ENCODE measurements at places on chromosomes 3 and 15.

- no peak for DNase-seq
Measured at GRCh38 chr15:88337993-88338392, 81.5 kb upstream of the NTRK3 start.

GRCh38 chr3:45225465-45226205 lies 452 bp downstream of the TMEM158 start:
- DNase-seq = no peak

- DNase-seq = no peak
Measured at GRCh38 chr3:154819491-154819890, 260.6 kb upstream of the MME start.

DNA sequence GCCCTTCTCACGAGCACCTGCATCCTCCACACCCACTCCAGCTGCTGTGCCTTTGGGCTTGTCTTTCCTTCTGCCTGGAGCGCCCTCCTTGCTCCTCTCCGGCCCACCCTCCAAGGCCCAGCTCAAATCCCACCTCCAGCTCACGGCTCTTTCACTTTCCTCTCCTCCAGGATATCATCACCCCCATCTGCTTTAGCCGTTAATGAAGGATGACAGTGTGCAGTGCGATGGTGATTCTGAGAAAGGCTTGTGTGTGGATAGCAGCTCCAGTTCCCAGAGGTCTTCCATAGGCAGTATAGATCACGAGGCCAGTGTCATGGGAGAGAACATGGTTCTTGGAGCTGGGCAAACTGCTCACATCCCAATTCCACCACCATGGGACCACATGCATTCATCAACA lies 237.4 kb downstream of the TLE3 start:
- no peak for DNase-seq

DNA sequence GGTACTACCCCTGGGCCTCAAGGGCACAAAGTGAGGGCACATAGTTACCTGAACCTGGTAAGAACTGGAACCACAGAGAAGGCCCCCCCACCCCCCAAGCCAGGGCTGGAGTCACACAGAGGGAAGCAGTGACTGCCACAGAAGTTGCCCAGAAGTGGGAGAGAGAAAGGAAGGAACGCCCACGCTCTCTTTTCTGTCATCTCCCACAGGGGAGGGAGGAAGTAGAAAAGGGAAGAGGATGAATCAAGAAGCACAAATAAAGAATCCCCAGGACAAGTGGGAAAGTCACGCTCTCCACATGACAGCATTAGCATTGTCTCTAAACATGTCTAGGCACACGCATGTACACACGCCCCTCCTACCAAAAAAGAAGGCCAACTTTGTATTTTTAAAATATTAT lies 114.7 kb upstream of the FRMD4B start:
- no peak for DNase-seq

DNA sequence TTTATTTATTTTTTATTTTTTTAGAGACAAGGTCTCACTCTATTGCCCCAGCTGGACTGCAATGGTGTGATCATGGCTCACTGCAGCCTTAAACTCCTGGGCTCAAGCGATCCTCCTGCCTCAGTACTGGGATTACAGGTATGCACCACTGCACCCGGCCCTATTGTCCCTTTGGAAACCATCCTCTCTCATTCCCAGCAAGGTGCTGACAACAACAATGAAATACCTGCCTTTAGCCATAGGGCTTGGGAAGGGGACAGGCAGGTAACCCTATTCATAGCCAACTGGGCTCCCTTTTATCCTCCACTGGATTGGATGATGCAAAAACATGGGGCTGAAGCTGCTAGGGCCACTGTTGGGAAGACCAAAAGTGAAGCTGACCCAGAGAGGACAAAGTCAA lies 43.1 kb downstream of the SCAP start:
- DNase-seq = no peak

- DNase-seq = no peak
Measured at GRCh38 chr3:31116651-31117050, 222.2 kb upstream of the GADL1 start.

GRCh38 chr3:98754483-98754882 lies 8.7 kb upstream of the ST3GAL6 start:
- DNase-seq = no peak

DNA sequence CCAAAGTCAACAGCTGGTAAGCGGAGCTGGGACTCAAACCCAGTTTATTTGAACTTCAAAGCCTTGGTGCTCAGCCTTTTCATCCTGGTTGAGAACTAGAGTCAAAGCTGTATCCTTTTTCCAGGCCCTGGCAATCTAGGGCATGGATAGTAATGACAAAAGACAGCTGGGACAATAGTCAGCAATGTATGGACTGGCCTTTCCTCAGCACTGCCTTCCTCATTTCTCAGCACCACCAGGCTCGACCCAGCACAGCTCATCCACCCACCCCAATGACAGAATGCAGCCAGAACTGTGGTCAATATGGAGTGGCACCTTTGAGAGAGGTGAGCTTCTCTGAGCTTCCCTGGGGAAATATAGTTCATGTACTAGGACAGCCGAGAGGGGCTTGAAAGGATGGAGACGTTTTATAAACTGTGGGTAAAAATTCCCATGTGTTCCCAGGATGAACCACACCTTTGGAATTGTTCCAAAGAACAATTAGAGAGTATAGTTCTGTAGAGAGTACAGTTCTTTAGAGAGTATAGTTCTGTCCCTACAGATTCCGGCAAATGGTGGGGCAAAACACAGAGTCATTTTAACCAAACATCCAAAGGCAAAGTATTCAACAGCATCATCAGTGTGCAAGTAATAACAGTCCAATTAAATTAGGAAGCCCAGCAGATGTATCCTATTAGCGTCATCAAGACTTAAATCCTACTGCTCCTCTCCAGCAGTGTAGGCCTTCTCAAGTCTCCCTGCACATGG lies 30.2 kb upstream of the IREB2 start:
- no peak for DNase-seq

DNA sequence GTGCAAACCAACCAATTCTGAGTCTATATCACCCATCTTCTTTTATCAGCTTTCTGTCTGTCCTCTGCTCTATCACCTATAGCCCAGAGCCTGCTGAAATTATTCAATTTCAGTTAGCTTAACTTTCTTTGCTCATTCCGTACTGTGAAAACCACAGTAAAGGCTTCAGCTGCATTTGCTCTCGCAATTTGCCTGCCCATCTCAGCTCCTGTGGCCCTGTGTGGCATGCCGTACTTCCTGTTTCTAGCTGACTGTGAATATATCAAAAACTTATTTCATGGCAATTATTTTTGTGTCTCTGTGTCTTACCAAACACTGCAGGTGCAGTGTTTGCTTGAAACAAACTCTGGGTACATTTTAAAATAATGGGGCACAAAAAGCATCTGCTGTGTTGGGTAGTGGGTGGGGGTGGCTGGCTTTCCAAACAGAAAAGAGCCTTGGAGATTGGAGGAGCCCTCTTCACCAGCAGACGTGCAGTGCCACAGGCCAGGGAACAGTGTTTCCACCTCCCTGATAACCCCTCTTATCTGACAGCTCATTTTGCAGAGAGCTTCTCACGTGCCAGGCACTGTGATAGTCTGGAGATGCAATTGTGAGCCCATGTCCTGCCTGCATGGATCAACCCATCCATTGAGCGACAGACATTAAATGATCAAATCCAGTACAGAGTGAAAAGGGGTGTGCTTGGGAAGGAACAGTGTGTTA lies 45.2 kb downstream of the GASK1A start:
- DNase-seq = no peak

- DNase-seq = no peak
Measured at GRCh38 chr3:194326968-194327217, 24.2 kb downstream of the CPN2 start.

- DNase-seq = no peak
Measured at GRCh38 chr3:165243597-165243996, 47.4 kb upstream of the SLITRK3 start.

DNA sequence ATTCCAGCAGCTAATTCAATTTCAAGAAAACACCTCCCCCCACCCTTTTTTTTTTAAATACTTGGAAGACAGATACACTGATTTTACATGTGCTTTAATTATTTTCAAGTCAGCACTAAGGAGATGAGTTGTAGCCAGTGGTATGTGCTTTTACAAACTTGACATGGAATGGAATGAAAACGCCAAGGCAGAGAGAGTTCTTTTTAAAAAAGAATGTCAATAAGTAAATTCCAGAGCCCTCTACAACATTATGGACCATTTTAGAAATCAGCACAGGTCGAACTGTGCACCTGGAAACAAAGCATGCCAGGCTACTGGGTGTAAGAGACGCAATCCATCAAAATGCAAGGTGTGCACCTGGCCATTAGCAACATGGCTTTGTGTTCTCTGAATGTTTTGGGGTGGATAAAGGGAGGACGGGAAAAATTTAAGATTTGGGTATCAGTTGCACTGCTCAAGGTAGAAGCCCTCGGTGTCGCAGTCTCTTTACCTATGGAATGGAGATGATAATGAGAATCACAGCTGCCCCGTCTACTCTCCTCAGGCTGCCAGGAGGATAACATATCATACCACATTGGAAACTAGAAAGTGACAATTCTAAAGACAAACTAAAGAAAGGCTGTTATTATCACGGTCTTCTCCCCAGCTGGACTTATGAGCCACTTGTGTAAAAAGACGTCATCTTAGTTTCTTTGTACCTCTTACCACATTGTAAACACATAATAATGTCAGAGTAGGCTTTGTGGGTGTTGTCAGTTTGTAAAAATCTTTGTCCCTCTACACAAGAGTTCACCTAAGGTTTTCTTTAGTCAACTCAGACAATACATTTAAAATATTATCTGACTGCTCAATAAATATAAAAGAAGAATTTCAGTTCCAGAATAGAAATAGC lies 107.4 kb upstream of the PRICKLE2 start:
- no peak for DNase-seq

- no peak for DNase-seq
Measured at GRCh38 chr3:157122116-157122515, 37.8 kb downstream of the CCNL1 start.

GRCh38 chr3:73432023-73432705 lies 192.6 kb downstream of the PDZRN3 start:
- DNase-seq = no peak

GRCh38 chr3:123881771-123882170 lies 2.4 kb downstream of the MYLK start:
- DNase-seq = no peak

- DNase-seq = no peak
Measured at GRCh38 chr3:81544385-81544784, 217.1 kb downstream of the GBE1 start.

DNA sequence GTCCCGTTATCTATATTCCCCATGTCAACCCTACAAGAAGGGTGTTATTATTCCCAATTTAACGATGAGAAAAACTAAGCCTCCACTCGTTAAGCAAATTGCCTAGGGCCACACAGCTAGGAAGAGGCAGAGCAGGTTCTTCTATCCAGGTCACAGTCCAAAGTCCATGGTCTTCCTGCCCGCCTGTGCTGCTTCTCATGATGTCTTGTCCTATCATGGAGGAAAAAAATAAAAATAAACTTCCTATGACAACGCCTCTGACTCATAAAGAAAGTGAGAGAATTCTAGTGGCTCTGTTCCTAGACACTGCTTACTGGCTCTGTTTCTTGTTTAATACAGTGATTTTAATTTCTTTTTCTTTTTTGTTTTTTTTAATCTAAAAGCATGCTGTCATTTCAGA lies 9.7 kb downstream of the COL8A1 start:
- DNase-seq = no peak

DNA sequence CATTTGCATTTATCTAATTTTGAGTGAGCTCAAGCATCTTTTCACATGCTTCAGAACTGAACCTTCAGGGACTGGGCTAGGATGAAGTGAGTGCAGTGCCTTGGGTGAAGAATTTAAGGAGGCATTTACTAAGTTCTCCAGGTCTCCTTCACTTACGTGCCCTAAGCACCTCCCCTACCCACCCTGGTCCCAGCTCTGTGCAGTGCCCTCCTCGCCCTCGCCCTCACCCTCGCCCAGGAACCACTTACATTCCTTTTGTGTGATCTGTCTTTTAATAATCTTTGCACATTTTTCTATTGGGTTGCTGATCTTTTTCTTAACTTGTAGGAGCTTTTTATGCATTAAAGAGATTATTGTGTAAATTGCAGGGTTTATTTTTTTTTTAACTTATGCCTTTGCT lies 322.6 kb downstream of the THSD4 start:
- no peak for DNase-seq

- no peak for DNase-seq
Measured at GRCh38 chr15:85616549-85617110, 178.1 kb downstream of the KLHL25 start.

DNA sequence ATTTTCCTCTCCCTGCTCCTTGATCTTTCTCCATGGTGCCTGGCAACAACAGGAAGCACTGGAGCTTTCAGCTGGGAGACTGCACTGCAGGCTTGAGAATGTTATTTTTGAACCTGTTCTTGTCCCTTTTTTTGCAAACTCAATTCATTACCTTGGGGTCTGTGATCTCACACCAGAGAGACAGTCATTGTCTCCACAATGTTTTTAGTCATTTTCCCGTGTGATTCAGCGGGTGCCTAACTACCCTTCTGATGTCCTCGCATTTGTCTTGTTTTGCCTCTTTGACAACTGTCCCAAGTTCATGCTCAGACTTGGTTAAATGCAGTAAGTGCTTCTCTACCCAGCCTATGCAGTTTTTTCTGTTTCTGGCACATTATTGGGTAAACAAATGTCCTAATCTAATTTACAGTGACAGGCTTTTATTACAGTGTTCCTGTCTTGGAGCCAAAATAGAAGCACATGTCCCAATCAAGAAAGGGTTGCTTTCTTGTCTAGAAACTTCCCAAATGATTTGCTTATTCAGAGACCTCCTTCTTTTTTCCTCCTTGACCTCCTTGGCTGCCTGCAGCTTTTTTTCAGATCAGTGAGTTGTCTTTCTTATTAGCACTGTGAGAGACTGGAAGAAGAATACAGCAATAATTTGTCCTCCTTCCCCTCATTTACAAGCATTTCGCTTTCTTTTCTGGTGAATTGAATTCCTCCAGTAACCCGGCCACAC lies 162.4 kb downstream of the NSUN3 start:
- no peak for DNase-seq

GRCh38 chr3:123422457-123422856 lies 26.4 kb downstream of the ADCY5 start:
- no peak for DNase-seq

DNA sequence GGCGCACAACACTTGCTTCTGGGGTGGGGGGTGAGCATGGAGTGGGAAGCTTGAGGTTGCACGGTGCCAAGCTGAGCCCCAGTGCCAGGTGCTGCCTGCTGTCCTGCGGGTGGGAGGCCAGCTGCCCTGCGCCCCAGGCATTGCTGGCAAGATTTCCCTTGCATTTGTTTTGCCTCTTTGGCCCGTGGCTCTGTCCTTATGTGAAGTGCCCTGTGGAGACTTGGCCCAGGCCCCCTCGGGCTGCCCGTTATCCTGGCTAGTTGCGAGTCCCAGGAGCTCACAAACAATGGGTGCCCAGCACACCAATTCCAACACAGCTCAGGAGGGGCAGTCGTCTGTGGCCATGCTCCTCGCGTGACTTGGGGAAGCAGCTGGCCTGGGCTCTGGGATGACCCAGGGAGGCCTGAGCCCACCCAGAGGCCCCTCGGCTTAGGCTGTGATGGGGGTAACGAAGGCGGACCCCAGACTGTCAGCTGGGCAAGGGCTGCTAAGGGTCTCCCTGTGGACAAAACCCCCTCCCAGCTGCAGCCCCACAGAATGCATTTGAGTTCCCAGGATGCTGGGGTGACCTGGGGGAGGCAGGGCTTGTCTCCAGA lies 5.9 kb downstream of the C3orf22 start:
- no peak for DNase-seq

GRCh38 chr3:151394611-151395010 lies 10.1 kb upstream of the P2RY12 start:
- no peak for DNase-seq

- DNase-seq = no peak
Measured at GRCh38 chr15:47801522-47801921, 84.2 kb downstream of the SEMA6D start.

All from stimulated activated CD8-positive, alpha-beta memory T cell treated with anti-CD3 and anti-CD28 coated beads, Interleukin-7, amount 100 ng/mL, for 1 hour (primary cell).